ENCODE measurements at places on chromosomes 12 and 14.

DNA sequence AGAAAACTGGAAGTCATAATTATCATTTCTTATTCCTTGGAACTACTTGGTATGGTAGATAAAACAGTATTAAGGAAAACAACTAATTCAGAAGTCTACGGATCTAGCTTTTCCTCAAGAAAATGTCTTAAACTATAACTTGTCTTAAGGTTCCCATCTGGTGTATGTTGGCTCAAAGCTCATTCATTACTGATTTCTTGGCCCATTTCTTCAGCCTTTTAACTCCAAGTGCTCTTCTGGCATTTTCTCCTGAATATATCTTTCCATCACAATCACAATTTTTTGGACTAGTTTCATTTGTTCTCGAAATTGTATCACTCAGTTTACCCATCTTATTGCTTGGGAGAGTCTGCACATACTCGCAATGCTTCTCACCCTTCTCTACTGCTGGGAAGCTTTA, 150.1 kb downstream of the C12orf50 start:
- no peak overlapping the region for H3K27ac ChIP-seq
- no peaks in the 10 kb centered on the region for H3K36me3 ChIP-seq
- no peak overlapping the region for H3K4me3 ChIP-seq
- H3K4me1 ChIP-seq: no peaks in the 10 kb centered on the region
- H3K27me3 ChIP-seq: no peaks in the 10 kb centered on the region

GRCh38 chr14:71629765-71630492, 302.3 kb upstream of the RGS6 start:
- H3K4me3 ChIP-seq: no peak overlapping the region
- H3K36me3 ChIP-seq: peaks cover 4% of the 10 kb centered on the region
- DNase-seq: no peak

- H3K4me1 ChIP-seq: no peaks in the 10 kb centered on the region
- H3K27ac ChIP-seq: no peak overlapping the region
- H3K4me3 ChIP-seq: no peak overlapping the region
Observed at GRCh38 chr14:81042438-81042837, 87.0 kb downstream of the TSHR start.

DNA sequence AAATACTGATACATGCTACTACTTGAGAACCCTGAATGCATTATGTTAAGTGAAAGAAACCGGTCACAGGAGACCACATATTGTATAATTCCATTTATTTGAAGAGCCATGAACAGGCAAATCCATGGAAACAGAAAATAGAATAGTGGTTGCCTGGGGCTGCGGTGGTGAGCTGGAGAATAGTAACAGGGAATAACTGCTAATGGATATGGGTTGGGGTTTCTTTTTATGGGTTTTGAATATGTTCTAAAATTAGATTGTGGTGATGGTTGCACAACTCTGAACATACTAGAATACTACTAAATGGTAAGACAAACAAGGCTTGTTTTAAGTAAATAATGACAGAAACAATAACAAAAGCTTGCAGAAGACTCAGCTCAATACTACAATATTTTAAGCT, 293.0 kb downstream of the BTG1 start:
- no peak for DNase-seq
- no peak overlapping the region for H3K27ac ChIP-seq
- no peak overlapping the region for H3K4me3 ChIP-seq

DNA sequence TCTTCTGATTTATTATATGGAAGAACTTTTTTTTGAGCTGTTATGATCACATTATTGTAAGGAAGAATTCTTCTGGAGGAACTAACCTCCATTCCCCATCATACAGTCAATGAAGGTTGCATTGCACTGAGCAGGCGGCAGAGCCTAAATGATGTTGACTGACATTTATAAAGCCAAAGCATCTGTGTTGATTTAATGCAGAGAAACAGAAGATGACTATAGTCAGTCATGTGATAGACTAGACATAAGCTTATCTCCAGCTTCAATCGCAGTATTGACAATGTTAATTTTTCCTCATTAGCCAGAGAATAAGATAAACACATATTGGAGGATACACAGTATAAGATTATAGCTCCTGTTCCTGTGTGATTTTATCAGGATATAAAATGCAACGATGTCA, 82.0 kb downstream of the PRICKLE1 start:
- no peaks in the 10 kb centered on the region for H3K36me3 ChIP-seq
- no peak overlapping the region for H3K27ac ChIP-seq
- no peak for DNase-seq
- H3K4me1 ChIP-seq: no peaks in the 10 kb centered on the region
- H3K4me3 ChIP-seq: no peak overlapping the region

GRCh38 chr12:12613344-12613743, 1.7 kb downstream of the CREBL2 start:
- H3K4me3 ChIP-seq: peak overlapping the region; percentile 89
- H3K4me1 ChIP-seq: no peaks in the 10 kb centered on the region
- no peaks in the 10 kb centered on the region for H3K36me3 ChIP-seq
- no peaks in the 10 kb centered on the region for H3K27me3 ChIP-seq
